Fibroblast of skin of abdomen (primary cell): ENCODE measurements at places on chromosomes 3 and 15.

DNA sequence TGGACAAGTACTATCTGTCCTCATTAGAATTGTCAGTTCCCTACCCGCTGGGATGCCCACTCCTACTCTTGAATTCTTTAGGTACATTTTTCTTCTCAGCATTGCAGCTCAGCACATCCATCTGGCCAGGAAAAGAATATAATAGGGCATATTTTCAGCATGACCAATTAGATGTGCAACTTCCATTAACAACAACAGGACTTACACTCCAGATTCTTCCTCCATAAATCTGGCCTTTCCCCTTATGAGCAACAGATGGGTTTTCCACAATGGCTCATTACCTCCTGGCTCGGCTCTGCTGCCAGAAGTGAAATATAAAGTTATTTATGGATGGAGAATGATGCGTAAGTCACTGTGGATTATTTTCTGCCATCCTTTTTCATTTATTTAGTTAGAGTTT, 443.8 kb upstream of the TGFBR2 start:
- peak; percentile 98 for DNase-seq

DNA sequence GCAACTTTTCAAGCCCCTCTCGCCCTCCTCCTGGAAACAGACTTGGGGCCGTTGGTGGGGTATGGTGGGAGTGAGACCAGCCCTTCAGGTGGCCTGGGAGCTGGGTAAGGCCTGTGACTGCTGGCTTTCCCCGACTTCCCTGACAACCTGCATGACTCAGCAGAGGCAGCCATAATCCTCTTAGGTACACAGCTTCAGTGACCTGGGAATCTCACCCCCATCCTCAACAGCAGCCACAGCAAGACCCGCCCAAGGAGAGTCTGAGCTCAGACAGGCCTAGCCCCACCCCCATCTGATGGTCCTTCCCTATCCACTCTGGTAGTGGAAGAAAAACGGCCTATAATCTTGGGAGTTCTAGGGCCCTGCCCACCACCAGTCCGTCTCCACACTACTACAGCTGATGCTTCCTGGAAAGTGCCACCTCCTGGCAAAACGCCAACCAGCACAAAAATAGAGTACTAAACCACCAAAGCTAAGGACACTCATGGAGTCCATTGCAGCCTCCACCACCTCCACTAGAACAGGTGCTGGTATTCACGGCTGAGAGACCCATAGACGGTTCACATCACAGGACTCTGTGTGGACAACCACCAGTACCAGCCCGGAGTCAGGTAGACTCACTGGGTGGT, 13.1 kb upstream of the SLC27A2 start:
- DNase-seq = no peak

GRCh38 chr3:127254033-127254644, 33.7 kb downstream of the PRR20G start:
- no peak for DNase-seq

DNA sequence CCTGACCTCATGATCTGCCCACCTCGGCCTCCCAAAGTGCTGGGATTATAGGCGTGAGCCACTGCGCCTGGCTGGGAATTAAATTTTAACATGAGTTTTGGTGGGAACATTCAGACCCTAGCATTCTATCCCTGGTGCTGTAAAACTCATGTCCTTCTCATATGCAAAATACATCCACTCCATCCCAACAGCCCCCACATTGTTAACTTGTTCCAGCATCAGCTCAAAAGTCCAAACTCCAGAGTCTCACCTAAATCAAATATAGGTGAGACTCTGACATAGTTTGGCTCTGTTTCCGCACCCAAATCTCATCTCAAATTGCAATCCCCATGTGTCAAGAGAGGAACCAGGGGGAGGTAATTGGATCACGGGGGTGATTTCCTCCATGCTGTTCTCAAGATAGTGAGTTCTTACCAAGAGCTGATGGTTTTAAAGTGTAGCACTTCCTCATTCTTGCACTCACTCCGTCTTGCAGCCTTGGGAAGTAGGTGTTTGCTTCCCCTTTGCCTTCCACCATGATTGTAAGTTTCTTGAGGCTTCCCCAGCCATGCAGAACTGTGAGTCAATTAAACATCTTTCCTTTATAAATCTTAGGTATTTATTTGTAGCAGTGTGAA, 96.2 kb upstream of the PLCL2 start:
- no peak for DNase-seq

GRCh38 chr15:67126551-67127330, 61.3 kb downstream of the SMAD3 start:
- no peak for DNase-seq

DNA sequence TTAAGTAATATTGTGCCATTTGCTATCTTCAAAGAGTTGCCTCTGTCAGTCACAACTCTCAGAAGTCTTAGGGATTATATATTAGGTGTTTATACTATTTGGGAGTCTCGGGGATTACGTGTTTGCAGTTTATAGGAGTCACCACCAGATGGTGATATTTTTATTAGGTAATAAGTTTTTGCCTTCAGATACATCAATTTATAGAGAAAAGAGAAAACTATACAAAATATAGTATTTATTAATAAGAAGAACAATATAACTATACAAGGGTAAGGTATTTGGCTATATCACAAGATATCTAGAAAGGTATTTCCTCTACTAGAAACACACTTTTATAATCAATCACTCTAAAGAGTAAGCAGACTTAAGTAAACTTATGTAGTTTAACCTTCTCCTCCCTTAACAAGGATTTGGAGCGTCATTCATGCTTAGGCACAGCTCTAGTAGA, 10.7 kb upstream of the DHX36 start:
- DNase-seq = peak; percentile 36

DNA sequence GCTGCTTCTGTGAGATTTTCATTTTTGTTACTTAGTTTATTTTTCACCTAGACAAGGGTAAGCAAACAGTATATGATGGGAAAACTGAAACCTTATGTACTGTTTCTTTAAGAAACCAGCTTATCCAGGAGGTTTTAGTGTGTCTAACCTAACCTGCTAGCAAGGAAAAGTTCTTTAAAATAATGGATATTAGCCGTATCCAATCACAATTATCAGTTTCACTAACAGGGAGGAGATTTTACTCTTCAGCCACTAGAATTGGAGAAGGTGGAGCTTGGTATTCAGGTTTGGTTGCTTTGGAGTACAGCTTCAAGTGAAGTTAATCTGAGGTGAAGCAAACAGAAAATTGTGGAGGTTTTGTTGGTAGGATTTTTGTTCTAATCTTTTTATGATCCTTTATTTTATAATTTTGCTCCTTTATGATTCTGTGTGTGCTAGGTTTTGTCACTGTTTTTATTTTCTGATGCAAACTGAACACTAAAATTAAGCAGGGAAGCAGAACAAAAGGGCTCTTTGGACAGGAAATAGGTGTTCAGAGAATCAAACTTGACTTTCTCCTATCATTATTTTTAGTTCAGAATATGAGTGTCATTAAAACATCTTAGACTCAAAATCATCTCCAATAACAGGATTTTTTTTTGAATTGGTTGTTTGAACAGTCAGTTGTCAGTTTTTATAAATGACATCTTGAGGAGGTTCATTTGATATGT, 13.0 kb downstream of the ZFAND6 start:
- peak; percentile 87 for DNase-seq

GRCh38 chr3:4904811-4905695, 74.2 kb upstream of the BHLHE40 start:
- peak; percentile 33 for DNase-seq

GRCh38 chr3:188099907-188100306, 54.0 kb upstream of the LPP start:
- DNase-seq = no peak

DNA sequence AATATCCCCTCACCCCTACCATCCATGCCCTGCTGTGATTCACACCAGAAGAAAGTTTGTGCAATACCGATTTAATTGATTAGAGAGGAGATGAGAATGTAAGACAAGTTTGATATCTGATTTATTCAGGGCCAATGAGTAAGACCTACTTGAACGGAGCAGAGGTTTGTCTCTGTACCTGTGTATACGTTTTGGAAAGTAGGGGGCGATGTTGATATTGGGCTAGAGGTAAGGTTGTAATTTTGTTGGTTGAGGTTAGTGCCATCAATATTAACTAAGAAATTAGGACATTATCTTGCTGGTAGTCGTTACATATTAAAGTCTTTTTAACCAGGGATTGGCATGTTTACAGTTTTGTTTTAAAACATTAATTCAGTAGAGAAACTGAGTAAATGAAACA, 20.5 kb downstream of the EAF2 start:
- no peak for DNase-seq

DNA sequence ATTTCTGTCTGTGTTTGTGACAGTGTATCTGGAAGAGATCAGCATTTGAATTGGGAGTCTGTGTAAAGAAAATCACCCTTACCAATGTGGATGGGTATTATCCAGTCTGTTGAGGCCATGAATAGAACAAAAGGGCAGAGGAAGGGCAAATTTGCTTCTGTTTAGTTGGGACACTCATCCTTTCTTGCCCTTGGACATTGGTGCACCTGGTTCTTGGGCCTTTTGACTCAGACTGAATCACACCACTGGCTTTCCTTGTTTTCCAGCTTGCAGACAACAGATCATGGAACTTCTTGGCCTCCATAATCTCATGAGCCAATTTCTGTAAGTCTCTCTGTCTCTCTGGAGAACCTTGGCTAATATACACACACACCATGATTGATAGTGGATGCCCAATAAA, 164.4 kb upstream of the SGO1 start:
- DNase-seq = no peak

DNA sequence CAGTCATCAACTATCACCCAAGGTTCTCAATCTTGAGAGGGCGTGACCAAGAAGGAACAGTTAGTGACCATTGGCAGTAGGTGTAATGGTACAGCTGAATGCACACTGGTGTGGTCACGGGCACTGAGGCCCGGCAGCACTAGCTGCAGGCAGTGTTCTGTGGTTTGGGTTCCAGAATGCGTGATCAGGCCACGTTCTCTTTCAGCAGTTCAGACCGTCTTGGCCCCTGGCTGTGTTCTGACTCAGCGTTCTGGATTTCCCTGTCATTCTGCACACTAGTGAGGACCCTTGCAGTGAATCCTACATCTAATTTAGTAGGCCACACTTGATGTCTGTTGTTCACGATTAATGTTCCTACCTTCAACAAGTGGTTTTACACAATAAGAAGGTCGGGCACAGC, 220.5 kb upstream of the SLCO3A1 start:
- DNase-seq = peak; percentile 19

DNA sequence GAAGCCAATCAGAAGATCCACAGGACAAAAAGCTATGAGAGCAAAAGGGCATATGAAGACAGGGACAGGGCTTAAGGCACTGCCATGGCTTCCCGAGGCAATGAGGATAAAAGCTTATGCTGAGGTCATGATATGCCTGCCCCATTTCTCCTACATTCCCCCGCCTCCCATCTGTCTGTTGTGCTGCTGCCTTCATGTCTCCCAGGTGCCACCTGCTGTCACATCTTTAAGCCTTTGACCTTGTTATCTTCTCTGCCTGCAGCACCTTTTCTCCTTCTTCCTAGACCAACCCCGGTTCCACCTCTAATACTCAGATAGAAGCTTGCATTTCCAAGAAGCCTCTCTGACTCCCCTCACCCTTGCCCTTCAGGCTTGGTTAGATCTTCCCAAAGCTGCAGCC, 213.8 kb downstream of the ARRDC4 start:
- peak; percentile 17 for DNase-seq

GRCh38 chr15:34132881-34133280, 31.0 kb downstream of the PGBD4 start:
- DNase-seq = no peak

DNA sequence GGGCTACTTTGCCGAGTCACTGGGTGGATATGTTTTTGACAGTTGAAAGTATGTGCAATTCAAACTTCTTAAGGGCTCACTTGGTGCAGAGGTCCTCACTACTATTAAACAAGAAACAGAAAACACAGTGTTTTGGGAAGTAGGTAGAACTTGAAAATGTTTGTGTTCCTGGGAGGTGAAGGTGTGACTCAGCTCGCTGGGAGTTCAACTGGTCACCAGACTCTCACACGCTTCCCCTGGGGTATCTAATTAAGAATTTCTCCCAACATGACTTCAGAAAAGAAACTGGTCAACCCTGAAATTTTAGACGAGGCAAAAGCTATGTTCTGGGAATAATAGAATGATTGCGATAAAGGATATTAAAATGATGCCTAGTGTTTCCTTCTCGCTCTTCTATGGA, 1039.8 kb upstream of the SEMA6D start:
- DNase-seq = no peak

DNA sequence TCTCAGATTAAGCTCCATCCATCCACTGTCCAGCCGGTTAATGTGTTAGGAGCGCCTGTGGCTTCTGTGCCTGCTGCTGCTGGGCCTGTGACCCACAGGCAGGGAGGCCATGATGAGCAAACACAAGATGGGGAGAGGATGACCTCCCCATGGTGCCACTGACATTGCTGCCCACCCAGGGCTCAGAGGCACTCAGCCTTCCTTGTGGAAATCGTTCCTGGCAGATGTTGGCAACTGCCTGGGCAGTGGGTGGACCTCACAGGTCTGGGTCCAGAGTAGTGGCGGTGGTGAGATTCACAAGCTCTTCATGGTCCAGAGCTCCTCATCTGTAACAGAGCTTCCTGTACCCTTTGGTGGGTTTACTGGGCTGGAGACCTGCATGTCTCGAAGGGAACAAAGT, 38.6 kb downstream of the SCN5A start:
- no peak for DNase-seq

GRCh38 chr3:114499976-114500375, 206.1 kb downstream of the TIGIT start:
- DNase-seq = peak; percentile 6

GRCh38 chr3:151305060-151305774, 11.4 kb downstream of the GPR87 start:
- DNase-seq = peak; percentile 99

DNA sequence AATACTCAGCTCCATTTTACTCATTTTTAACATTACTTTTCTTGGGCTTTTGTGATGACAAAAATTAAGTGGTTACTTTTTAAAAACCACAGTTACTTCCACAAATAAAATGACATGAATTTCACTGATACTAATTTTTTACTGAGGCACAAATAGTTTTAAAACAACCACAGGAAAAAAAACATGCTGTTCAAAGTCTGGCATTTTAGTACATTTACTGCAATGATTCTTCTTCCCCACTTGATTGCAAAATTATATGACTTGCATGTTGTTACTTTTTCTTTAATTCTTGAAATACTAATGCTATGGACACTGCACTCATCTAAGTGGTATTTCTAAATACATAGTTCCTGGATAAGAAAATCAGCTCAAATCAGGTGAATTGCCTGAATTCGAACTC, 24.8 kb upstream of the SLMAP start:
- peak; percentile 25 for DNase-seq

GRCh38 chr3:193595939-193596487, 3.0 kb downstream of the OPA1 start:
- no peak for DNase-seq

GRCh38 chr3:36693670-36694069, 70.7 kb downstream of the DCLK3 start:
- DNase-seq = no peak
